Uterus (tissue), 4 donors: ENCODE measurements at places on chromosomes 3 and 15. TPM values are rescaled to one million over a fixed set of nuclear protein-coding genes. Genes with fewer than 3 reads are reported as not detected.

Gene GXYLT2
- 74.1 TPM for total RNA-seq

DNA sequence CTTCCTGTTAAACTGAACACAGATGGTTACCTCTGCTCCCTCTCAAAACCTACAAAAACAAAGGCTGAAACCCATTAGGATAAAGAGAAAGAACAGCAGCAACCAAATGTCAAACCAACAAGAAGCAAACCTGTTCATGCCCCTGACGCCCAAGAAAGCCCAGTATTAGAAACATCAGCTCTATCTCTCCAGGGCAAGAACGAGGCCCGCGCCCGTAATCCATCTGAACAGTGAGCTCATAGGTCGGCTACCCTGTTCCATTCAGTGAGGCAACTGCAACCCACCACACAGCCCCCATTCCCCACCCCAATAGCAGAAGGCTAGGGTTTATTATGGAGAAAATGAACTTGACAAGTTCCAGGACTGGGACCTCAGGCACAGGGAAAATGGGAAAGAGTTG lies 10.0 kb downstream of the LSG1 start:
- H3K27ac ChIP-seq = no peak overlapping the region
- H3K4me3 ChIP-seq = no peak overlapping the region
- H3K4me1 ChIP-seq = no peaks in the 10 kb centered on the region
- no peaks in the 10 kb centered on the region for H3K27me3 ChIP-seq

DNA sequence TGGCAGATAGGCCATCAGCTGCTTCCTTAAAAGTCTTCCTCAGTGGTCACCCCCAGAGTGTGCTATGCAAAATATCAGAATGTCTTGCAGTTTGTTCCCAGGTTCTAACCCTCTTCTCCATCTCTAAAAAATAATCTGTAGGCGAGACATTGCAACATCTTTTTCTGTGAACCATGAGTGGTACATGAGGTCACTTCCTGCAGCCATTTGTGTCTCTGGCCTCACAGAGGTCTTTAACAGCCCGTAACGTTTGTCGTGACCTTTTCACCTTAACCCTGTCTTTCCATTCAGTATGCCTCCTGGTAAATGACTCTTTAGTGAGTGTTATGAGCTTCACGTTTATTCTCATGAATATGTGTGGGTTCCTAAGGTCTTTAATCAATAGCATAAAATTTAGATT lies 145.4 kb downstream of the KLHL25 start:
- peak overlapping the region; percentile 73 for H3K27ac ChIP-seq
- peak; percentile 40 for DNase-seq

Gene GOLGA8N
- total RNA-seq = 21.3 TPM

GRCh38 chr3:149630806-149631205 lies 27.0 kb downstream of the WWTR1 start:
- H3K27me3 ChIP-seq = no peaks in the 10 kb centered on the region
- no peak overlapping the region for H3K4me3 ChIP-seq
- DNase-seq = no peak
- no peaks in the 10 kb centered on the region for H3K4me1 ChIP-seq

Gene LOXL1
- total RNA-seq = 19.4 TPM

- no peak for DNase-seq
- H3K36me3 ChIP-seq = no peaks in the 10 kb centered on the region
- H3K4me3 ChIP-seq = no peak overlapping the region
- H3K27ac ChIP-seq = no peak overlapping the region
- no peaks in the 10 kb centered on the region for H3K4me1 ChIP-seq
- no peaks in the 10 kb centered on the region for H3K27me3 ChIP-seq
Measured at GRCh38 chr3:111373861-111374260, 168.1 kb upstream of the CD96 start.

- H3K4me1 ChIP-seq = no peaks in the 10 kb centered on the region
- H3K4me3 ChIP-seq = no peak overlapping the region
- H3K36me3 ChIP-seq = no peaks in the 10 kb centered on the region
Measured at GRCh38 chr3:164377466-164377865, 700.8 kb downstream of the SI start.

DNA sequence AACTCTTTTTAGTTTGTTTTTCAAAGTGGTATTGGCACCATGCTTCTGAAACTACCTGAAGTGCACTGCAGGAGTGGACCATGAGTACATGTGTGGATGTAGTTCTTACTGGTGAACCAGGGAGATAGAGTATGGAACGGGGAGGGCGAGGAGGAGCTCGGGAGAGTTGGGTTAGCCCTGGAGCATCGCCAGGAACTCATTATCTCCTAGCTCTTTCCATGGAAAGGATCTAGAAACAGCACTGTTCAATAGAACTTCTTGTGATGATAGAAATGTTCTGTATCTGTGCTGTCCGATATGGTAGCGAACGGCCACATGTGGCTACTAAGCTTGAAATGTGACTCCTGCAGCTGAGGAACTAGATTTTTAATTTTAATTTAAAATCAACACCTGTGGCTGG lies 47.3 kb downstream of the VGLL4 start:
- peaks cover 30% of the 10 kb centered on the region for H3K4me1 ChIP-seq
- no peaks in the 10 kb centered on the region for H3K27me3 ChIP-seq
- H3K36me3 ChIP-seq = no peaks in the 10 kb centered on the region
- no peak overlapping the region for H3K4me3 ChIP-seq
- H3K27ac ChIP-seq = peak overlapping the region; percentile 18
- no peak for DNase-seq

DNA sequence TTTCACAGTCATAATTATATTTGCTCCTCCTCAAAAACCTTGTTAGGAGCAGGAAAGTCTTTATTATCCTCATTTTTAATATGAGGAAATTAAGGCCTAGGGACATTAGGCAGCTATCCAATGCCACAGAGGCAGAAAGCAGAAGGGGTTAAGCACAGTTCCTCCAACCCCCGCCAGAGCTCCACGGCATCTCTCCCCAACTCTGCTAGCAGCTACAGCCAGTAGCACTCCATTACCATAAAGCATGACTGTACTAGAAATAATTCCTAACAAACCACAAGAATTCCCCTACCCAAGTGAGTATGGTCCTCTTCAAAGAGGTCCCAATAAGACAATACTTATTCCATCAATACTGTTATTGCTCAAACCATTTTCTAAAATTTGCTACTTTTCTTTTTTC lies 9.8 kb downstream of the HEG1 start:
- H3K4me3 ChIP-seq = no peak overlapping the region
- no peak for DNase-seq
- peaks cover 6% of the 10 kb centered on the region for H3K4me1 ChIP-seq
- H3K27me3 ChIP-seq = no peaks in the 10 kb centered on the region

- no peak overlapping the region for H3K27ac ChIP-seq
- DNase-seq = no peak
Measured at GRCh38 chr3:61154457-61155198, 96.6 kb downstream of the FHIT start.

GRCh38 chr3:177777699-177778098 lies 580.4 kb upstream of the TBL1XR1 start:
- no peak overlapping the region for H3K4me3 ChIP-seq
- H3K27ac ChIP-seq = no peak overlapping the region
- peak; percentile 18 for DNase-seq
- H3K4me1 ChIP-seq = peaks cover 4% of the 10 kb centered on the region
- H3K27me3 ChIP-seq = no peaks in the 10 kb centered on the region

GRCh38 chr3:151357463-151357850 lies 27.1 kb downstream of the P2RY12 start:
- no peaks in the 10 kb centered on the region for H3K36me3 ChIP-seq
- no peaks in the 10 kb centered on the region for H3K27me3 ChIP-seq
- H3K27ac ChIP-seq = no peak overlapping the region
- no peak overlapping the region for H3K4me3 ChIP-seq

DNA sequence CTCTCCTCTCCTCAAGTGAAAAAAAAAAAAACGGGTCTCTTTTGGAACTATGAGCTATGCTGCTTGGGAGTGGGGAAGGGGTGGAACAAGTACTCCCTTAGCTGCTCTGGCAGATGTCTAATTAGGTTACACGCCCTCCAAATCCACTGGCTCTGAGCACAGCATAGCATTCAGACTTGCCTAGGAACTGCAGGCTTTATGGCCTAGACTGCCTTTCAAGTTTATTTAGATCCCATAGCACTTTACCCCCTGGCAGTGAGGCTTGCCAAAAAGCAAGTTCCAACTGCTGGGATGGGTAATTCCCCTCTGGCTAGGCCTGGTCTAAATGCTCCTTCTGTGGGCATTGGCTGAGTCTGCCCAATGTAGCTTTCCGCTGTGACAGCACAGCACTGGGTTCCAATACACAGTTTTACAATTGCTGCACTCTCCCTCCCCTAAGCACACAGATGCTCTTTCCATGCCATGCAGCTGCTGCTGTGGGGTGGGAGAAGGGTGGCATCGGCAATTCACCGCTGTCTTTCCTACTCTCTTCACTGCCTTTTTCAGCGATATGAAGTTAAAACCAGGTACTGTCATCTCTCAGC lies 152.8 kb downstream of the KCNAB1 start:
- no peaks in the 10 kb centered on the region for H3K27me3 ChIP-seq
- no peak for DNase-seq
- no peaks in the 10 kb centered on the region for H3K4me1 ChIP-seq
- no peaks in the 10 kb centered on the region for H3K36me3 ChIP-seq
- no peak overlapping the region for H3K27ac ChIP-seq

DNA sequence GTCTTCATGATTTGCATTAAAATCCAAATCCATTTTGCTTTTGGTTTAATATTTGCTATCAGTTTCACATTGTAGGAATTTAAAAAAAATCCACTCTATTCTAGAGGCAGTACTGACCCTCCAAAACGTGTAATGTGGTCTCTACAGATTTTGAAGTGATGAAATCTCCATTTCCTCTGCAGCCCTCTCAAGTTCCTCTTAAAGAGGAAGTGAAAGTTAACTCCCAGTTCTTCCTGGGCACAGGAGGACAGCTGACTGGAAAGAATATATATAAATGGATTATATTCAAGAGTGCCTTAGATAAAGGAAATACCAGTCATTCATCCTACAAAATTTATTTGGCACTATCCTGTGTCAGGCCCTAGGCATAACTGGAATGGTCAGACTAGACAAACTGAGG lies 83.5 kb upstream of the PLCL2 start:
- H3K36me3 ChIP-seq = no peaks in the 10 kb centered on the region
- no peaks in the 10 kb centered on the region for H3K4me1 ChIP-seq
- DNase-seq = no peak
- H3K27ac ChIP-seq = no peak overlapping the region

- no peak overlapping the region for H3K27ac ChIP-seq
- no peaks in the 10 kb centered on the region for H3K27me3 ChIP-seq
- no peak for DNase-seq
- no peak overlapping the region for H3K4me3 ChIP-seq
- no peaks in the 10 kb centered on the region for H3K36me3 ChIP-seq
- no peaks in the 10 kb centered on the region for H3K4me1 ChIP-seq
Measured at GRCh38 chr3:76065964-76066363, 280.6 kb upstream of the ZNF717 start.

GRCh38 chr3:128006061-128007032 lies 45.9 kb upstream of the SEC61A1 start:
- no peak for DNase-seq
- H3K27ac ChIP-seq = no peak overlapping the region
- H3K36me3 ChIP-seq = no peaks in the 10 kb centered on the region
- H3K27me3 ChIP-seq = no peaks in the 10 kb centered on the region

Gene CFAP20DC
- not detected for total RNA-seq

Gene IQCF5
- not detected for total RNA-seq

Gene SPINT1
- 38.1 TPM for total RNA-seq

GRCh38 chr3:153026026-153026425 lies 136.0 kb upstream of the RAP2B start:
- no peak overlapping the region for H3K4me3 ChIP-seq
- no peak for DNase-seq
- H3K4me1 ChIP-seq = no peaks in the 10 kb centered on the region
- H3K27ac ChIP-seq = no peak overlapping the region

DNA sequence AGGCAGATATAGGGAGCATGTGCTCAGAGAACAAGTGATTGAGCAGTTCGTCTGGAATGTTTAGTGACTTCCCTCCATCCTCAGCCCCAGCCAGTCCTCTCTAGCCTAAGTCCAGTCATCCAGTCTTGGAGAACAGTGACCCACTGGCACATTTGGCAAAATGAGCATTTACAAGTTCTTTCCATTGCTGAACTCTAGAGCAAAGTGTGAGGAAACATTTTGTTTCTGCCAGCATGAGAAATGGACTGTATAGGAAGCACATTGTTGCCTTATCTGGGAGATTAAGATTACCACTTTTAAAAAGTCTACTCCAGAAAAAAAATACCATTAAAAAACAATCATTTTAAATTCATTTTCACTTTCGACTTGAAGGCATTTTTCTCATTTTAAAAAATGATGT lies 353.6 kb downstream of the SHQ1 start:
- no peak overlapping the region for H3K4me3 ChIP-seq
- no peaks in the 10 kb centered on the region for H3K27me3 ChIP-seq
- H3K27ac ChIP-seq = no peak overlapping the region
- no peak for DNase-seq

GRCh38 chr15:30046430-30046829 lies 36.3 kb upstream of the GOLGA8J start:
- H3K27ac ChIP-seq = no peak overlapping the region
- no peaks in the 10 kb centered on the region for H3K27me3 ChIP-seq
- no peak for DNase-seq
- H3K36me3 ChIP-seq = no peaks in the 10 kb centered on the region

DNA sequence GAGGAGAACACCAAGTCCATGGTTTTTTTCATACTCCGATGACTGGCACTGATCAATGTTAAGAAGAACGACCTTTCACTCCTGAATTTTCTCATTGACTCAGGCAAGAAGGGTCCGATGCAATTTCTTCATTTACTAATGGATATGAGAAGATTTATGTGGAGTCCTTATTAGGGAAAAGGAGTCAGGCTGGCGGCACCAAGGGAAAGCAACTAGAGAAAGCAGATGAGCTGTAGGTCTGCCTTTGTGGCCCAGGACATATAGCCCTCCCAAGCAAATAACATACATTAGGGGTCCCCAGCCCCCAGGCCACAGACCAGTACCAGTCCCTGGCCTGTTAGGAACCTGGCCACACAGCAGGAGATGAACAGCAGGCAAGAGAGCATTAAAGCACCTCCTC lies 206.8 kb downstream of the KBTBD8 start:
- H3K27ac ChIP-seq = no peak overlapping the region
- no peak overlapping the region for H3K4me3 ChIP-seq
- no peaks in the 10 kb centered on the region for H3K4me1 ChIP-seq
- no peaks in the 10 kb centered on the region for H3K36me3 ChIP-seq
- DNase-seq = no peak

DNA sequence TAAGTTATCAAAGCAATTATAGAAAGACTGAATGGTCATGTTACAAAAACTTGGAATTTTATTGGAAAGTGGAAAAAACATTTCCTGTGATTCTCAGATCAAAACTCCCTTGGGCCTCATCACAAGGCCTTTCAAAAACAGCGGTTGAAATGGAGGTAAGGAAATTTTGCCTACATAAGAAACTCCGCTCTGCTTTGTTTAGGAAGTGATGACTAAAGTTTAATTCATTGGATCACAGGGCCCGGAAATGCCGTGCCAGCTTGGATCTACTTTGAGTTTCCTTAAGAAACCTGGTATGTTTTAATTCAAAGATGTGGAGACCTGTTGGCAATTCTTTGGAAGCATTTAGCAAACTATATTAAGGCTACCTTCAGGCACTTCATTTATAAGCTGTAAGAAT lies 143.9 kb upstream of the MME start:
- no peaks in the 10 kb centered on the region for H3K27me3 ChIP-seq
- DNase-seq = no peak
- H3K4me3 ChIP-seq = no peak overlapping the region
- H3K27ac ChIP-seq = no peak overlapping the region
- no peaks in the 10 kb centered on the region for H3K36me3 ChIP-seq

GRCh38 chr3:14423963-14424362 lies 21.6 kb downstream of the SLC6A6 start:
- no peaks in the 10 kb centered on the region for H3K36me3 ChIP-seq
- DNase-seq = no peak
- no peaks in the 10 kb centered on the region for H3K27me3 ChIP-seq
- no peak overlapping the region for H3K4me3 ChIP-seq
- H3K4me1 ChIP-seq = no peaks in the 10 kb centered on the region

GRCh38 chr3:36786921-36787890 lies 22.9 kb upstream of the DCLK3 start:
- H3K36me3 ChIP-seq = no peaks in the 10 kb centered on the region
- no peak overlapping the region for H3K4me3 ChIP-seq
- H3K4me1 ChIP-seq = no peaks in the 10 kb centered on the region
- no peak overlapping the region for H3K27ac ChIP-seq

Gene SLC6A1
- total RNA-seq = 0.29 TPM
